Colonic mucosa (tissue), 4 donors: ENCODE measurements at places on chromosomes 1 and 21. TPM values are rescaled to one million over a fixed set of nuclear protein-coding genes. Genes with fewer than 3 reads are reported as not detected.

DNA sequence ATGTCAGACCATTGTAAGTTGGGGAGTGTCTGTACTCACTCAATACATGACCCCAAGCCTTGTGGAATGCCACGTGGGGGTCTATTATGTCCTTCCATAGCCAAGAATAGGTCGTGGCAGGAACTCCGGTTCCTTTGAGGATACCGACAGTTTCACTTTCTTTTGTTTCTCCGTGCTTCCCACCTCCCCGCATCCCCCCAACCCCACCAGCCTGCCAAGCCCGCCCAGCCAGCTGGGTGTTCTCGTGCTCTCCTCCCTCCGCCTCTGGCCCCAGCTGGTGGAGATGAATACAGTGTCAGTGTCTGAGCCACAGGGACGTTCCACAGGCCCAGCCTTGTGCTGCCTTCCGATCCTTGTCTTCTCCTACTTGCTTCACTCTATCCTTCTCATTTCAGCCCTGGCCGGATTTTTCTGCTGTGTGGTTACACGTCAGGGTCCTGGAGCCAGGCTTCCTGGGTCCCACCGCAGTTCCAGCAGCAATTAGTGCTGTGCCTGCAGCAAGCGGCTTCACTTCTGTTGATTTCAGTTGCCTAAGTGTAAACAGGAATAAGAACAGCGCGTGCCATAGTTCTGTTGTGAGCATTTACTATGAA, 4.1 kb upstream of the AGTRAP start:
- DNase-seq = peak; percentile 54
- no peak overlapping the region for H3K4me3 ChIP-seq
- peaks cover 4% of the 10 kb centered on the region for H3K4me1 ChIP-seq
- H3K27me3 ChIP-seq = no peaks in the 10 kb centered on the region
- no peaks in the 10 kb centered on the region for H3K36me3 ChIP-seq

The PADI1 gene
- 0.47 TPM for total RNA-seq

The PAQR6 gene
- 1.1 TPM for total RNA-seq

The MANEAL gene
- 6.6 TPM for total RNA-seq

The FASLG gene
- 0.30 TPM for total RNA-seq

DNA sequence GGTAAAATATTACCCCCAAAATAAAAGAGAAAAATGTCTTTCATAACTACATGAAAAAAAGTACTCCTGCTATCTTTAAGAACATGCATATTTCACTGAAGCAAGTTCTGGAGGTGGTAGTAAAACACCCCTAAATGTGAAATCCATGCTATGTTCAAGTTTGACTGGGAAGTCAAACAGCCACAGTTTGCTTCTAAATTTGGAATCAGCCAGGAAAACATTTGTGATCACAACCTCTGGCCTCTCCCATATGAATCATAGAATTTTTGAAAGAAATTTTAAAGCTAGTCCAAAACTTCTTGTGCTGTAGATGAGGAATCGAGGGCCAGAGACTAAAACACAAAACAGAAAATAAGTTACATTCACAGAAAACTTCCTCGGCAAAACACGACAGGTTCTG, 6.6 kb downstream of the SORT1 start:
- H3K4me1 ChIP-seq = peaks cover 5% of the 10 kb centered on the region
- no peaks in the 10 kb centered on the region for H3K36me3 ChIP-seq
- H3K27me3 ChIP-seq = no peaks in the 10 kb centered on the region
- no peak for DNase-seq
- no peak overlapping the region for H3K4me3 ChIP-seq
- H3K27ac ChIP-seq = peak overlapping the region; percentile 80

- H3K27ac ChIP-seq = peak overlapping the region; percentile 49
- DNase-seq = peak; percentile 55
- no peak overlapping the region for H3K4me3 ChIP-seq
- peaks cover 9% of the 10 kb centered on the region for H3K36me3 ChIP-seq
Measured at GRCh38 chr1:64864018-64864940, 102.1 kb downstream of the JAK1 start.

- no peak overlapping the region for H3K4me3 ChIP-seq
- no peaks in the 10 kb centered on the region for H3K27me3 ChIP-seq
- H3K27ac ChIP-seq = no peak overlapping the region
- DNase-seq = no peak
Measured at GRCh38 chr1:230073371-230074035, 6.5 kb downstream of the GALNT2 start.

GRCh38 chr1:21296509-21297354, 6.5 kb upstream of the ECE1 start:
- DNase-seq = no peak
- H3K27ac ChIP-seq = no peak overlapping the region
- peaks cover 5% of the 10 kb centered on the region for H3K4me1 ChIP-seq
- H3K27me3 ChIP-seq = no peaks in the 10 kb centered on the region

DNA sequence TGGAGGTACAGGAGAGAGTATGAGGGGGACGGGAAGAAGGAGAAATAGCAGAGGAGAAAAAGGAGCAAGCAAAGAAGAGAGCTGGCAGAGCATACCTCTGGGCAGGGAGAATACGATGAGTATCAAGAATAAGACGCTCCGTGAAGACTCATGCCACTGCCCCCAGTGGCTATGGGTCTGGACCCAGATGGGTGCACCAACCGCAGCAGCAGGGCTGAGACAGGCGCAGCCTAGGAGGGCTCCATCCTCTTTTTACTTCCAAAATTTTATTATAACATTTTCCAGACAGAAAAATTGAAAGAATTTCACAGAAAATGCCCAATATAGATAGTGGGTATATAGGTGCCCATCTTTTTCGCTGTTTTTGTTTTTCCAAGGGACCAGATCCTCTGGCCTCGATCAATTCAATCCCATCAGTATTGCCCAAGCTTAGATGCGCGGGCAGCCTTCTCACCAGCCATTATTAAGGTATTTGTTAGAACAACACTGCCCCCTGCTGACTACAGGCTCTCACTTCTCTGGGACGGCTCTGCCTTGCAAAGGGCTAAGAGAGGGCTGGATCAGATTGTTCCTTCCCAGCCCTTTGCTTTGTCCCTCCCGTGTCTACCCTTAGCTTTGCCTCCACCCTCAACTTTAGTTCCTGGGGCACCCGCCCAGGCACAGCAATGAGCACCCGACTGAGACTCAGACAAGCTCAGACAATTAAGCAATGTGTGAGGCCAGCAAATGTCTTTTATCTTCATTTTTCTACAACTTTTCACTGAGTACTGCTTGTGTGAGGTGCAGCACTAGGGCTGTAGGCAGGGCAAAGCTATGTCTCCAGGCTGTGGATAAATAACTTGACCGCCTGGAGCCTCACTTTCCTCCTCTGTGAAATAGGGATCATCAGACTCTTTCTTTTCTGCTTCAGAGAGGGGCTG, 17.5 kb upstream of the CAMK1G start:
- H3K4me1 ChIP-seq = no peaks in the 10 kb centered on the region
- H3K27me3 ChIP-seq = peaks cover 5% of the 10 kb centered on the region
- H3K4me3 ChIP-seq = no peak overlapping the region
- DNase-seq = peak; percentile 83

GRCh38 chr1:3215198-3216014, 146.4 kb downstream of the PRDM16 start:
- H3K4me1 ChIP-seq = no peaks in the 10 kb centered on the region
- no peak overlapping the region for H3K4me3 ChIP-seq
- no peak for DNase-seq
- H3K27me3 ChIP-seq = no peaks in the 10 kb centered on the region
- no peaks in the 10 kb centered on the region for H3K36me3 ChIP-seq

- no peaks in the 10 kb centered on the region for H3K4me1 ChIP-seq
- H3K27me3 ChIP-seq = no peaks in the 10 kb centered on the region
- H3K27ac ChIP-seq = no peak overlapping the region
- no peaks in the 10 kb centered on the region for H3K36me3 ChIP-seq
- no peak for DNase-seq
Measured at GRCh38 chr1:205777994-205778393, 2.7 kb upstream of the RAB29 start.

DNA sequence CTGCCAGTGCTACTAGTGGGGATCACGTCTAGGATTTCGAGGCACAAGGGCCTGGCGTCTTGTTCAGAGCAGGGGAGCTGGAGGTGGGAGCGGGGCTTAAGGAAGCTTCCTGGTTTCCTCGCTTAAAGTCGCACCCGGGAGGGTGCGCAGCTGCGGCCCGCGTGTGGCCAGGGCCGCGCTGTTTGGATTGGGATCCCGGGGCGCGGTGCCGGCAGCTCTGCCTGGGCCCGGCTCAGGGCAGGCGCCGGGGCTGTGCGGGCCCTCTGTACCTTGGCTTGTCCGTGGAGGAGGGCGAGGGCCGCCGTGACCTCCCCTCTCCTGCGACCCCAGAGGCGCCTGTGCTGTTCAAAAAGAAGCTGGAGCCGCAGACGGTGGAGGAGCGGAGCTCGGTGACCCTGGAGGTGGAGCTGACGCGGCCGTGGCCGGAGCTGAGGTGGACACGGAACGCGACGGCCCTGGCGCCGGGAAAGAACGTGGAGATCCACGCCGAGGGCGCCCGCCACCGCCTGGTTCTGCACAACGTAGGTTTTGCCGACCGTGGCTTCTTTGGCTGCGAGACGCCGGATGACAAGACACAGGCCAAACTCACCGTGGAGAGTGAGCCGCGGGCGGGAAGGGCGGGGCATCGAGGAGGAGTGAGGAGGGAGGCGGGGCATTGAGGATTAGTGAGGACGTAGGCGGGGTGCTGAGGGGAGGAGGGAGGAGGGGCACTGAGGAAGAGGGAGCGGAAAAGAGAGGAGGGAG, 67.8 kb downstream of the OBSCN start:
- DNase-seq = peak; percentile 94
- H3K27me3 ChIP-seq = no peaks in the 10 kb centered on the region
- no peaks in the 10 kb centered on the region for H3K36me3 ChIP-seq
- peak overlapping the region; percentile 57 for H3K4me3 ChIP-seq
- no peaks in the 10 kb centered on the region for H3K4me1 ChIP-seq

The LRRC38 gene
- total RNA-seq = not detected

DNA sequence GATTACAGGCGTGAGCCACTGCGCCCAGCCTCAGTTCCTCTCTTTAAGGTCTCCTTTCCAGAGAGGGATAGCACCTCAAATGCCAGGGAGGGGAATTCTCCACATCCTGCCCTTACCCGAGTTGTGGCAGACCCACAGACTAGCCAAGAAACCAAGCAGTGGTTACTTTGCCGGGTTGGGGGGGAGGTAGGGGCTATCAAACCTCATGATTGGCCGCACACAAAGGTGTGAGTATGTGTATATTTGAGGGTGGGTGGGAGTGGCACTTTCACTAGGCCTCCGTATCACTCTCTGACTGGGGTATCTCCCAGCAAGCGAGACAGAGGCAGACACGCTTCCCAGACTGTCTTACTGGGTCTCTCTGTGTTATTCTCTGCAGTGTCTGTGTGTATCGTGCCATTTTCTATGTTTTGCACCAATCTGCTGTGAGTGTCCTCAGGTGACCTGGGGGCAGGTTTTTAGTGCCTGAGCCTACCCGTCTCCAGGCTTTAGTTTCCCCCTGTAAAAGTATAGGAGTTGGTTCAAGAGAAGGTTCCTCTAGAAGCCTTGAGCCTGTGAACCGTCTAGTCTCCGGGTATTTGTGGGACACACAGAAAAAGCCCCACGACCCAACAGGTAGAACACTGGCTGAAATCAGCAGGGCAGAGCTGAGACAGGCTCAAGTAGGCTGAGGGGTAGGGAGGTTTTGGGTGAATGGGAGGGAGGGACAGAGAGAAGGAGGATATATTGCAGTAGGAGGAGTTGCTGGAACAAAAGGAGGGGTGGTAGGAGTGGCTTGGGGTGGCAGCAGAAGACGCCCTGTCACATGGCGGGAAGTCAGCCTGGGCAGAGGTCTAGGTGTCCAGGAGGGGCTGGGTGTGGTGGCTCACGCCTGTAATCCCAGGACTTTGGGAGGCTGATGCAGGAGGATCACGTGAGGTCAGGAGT, 10.3 kb downstream of the LMNA start:
- no peaks in the 10 kb centered on the region for H3K27me3 ChIP-seq
- peak overlapping the region; percentile 94 for H3K27ac ChIP-seq
- no peak overlapping the region for H3K4me3 ChIP-seq
- H3K36me3 ChIP-seq = no peaks in the 10 kb centered on the region

- no peak overlapping the region for H3K4me3 ChIP-seq
- no peaks in the 10 kb centered on the region for H3K4me1 ChIP-seq
- no peak for DNase-seq
- H3K27ac ChIP-seq = no peak overlapping the region
- no peaks in the 10 kb centered on the region for H3K27me3 ChIP-seq
Measured at GRCh38 chr1:6956488-6957159, 171.4 kb downstream of the CAMTA1 start.

DNA sequence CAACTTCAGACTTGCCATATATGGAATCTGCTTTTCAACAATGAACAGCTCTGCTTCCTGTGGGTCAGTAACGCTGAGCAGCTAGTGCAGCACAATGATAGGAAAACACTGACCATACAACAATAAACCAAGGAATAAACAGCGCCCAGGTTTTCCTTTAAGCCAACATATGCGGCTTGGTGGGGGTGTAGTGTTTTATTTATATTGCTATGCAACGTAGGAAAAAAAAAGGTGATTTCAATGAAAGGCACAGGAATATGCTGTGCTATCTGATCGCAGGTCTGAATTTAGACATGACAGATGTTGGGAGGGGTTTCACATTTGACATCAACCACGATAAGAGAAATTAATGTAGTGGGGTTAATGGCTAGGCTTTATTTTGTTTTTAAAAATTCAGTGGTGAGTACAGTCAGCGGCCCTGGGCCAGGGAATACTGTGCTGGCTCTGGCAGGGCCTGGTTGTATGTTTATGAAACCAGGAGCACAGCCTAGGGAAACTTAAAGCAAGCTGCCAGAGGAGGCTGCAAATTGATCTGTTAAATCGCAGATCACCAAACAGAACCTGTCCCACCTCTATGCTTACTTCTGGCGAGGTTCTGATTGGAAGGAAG, 4.3 kb downstream of the TSPAN2 start:
- no peaks in the 10 kb centered on the region for H3K27me3 ChIP-seq
- H3K4me1 ChIP-seq = no peaks in the 10 kb centered on the region
- H3K27ac ChIP-seq = peak overlapping the region; percentile 24
- no peak for DNase-seq

GRCh38 chr1:168287237-168287664, 6.6 kb downstream of the TBX19 start:
- no peak overlapping the region for H3K27ac ChIP-seq
- H3K4me3 ChIP-seq = no peak overlapping the region
- no peaks in the 10 kb centered on the region for H3K4me1 ChIP-seq
- H3K27me3 ChIP-seq = no peaks in the 10 kb centered on the region
- no peak for DNase-seq
- H3K36me3 ChIP-seq = no peaks in the 10 kb centered on the region

DNA sequence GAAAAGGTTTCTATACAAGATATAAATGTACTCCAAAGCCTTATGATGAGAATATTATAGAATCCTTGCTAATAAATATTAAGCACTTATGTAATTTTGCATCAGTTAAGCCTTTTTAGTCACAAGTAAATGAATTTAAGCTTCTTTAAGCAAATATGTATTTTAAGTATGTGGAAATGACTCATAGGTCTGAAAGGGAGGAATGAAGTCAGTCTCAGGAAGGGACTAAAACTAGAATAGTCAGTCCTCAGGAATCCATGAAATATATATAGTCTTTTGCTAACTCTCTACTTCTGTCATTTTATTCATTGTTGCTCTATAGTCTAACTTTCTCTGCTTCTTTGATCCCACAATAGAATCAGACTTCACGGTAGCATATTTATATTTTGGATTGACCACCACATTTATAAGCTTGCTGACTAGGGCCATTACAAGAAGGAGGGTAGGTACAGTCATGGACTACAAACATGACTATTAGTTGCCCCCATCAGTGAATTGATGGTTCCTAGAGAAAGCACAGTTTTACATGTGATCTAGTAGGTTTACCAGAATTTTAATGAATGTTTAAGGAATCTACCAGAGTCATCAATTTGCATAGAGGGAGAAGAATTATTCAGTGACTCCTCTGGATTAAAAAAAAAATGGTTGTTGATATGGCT, 20.2 kb upstream of the RABGGTB start:
- DNase-seq = no peak
- no peak overlapping the region for H3K27ac ChIP-seq
- no peaks in the 10 kb centered on the region for H3K36me3 ChIP-seq

- peaks cover 23% of the 10 kb centered on the region for H3K27me3 ChIP-seq
- H3K27ac ChIP-seq = no peak overlapping the region
- DNase-seq = no peak
- no peaks in the 10 kb centered on the region for H3K36me3 ChIP-seq
Measured at GRCh38 chr1:39673215-39673614, 1.3 kb upstream of the NT5C1A start.

The KCNJ6 gene
- 0.05 TPM for total RNA-seq
